ENCODE measurements at places on chromosomes 13 and 19.
A peak's percentile ranks its signal among the peaks of the same experiment; 100 is the strongest.

DNA sequence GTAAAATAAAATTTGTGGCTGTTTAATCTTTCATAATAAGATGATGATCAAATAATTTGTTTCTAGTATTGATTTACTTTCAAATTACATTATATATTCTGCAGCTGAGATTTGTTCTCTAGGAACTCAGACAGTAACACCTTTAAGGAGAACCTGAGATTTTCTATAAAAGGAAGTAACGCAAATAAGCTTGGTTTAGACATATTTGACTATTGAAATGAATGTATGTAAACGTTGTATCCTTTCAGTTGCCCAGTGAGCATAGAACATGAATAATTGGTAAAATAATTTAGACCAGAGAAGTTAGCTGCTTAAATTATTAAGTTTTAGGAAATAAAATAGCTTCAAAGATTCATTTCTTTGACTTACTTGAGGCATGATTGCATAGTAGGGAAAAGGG lies 3.1 kb downstream of the CDK8 start:
- no peak for DNase-seq

GRCh38 chr19:50412419-50412818 lies 6.3 kb upstream of the SPIB start:
- DNase-seq: no peak

- no peak for DNase-seq
These were observed 227.4 kb downstream of the TUBA3C start for GRCh38 chr13:18954254-18954653.

DNA sequence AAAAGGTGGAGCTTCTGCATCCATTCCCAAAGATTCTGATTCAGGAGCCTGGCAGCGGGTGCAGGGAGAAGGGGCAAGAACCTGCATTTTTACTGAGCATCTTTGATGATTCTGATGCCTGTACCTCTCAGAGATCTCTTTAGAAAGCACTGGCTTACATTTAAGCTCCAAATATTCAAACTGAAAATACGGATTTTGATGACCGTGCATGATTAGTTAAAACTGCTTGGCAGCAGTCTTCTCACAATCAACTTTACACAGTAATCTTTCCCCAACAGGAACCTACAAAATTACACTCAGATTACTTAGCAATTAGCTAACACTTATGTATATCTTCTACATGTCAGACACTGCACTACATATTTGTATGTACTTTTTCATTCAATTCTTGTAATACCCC lies 108.9 kb downstream of the DOCK9 start:
- DNase-seq: no peak

GRCh38 chr13:109652531-109652930 lies 133.9 kb downstream of the IRS2 start:
- peak; percentile 25 for DNase-seq

DNA sequence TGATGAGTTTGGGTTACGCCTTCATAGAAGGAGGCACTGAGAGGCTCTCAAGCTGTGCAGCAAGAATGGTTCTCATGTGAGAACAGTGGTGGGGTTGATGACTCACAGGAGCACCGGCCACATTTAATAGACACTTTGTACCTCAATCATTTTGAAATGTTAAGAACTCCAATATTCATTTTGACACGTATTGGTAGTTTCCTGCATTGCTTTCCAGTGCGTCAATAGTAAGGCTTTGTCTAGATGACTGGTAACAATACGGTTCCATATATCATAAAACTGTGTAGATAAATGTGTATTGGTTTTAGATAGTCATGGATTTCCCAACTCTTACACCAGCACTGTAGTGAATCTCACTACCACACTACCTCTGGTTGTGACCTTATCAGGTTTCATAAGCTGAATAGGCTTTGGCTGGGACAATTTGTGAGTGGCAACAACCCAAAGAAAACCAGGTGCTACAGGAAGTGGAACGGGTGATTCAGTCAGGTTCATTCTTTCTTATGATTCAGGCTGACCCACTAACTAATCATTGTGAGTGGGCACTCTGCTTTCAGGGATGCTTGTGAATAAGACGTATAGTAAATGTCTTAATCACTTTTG lies 362.6 kb downstream of the KLF5 start:
- peak; percentile 32 for DNase-seq

GRCh38 chr19:17522988-17523872 lies 11.8 kb downstream of the PGLS start:
- DNase-seq: no peak

DNA sequence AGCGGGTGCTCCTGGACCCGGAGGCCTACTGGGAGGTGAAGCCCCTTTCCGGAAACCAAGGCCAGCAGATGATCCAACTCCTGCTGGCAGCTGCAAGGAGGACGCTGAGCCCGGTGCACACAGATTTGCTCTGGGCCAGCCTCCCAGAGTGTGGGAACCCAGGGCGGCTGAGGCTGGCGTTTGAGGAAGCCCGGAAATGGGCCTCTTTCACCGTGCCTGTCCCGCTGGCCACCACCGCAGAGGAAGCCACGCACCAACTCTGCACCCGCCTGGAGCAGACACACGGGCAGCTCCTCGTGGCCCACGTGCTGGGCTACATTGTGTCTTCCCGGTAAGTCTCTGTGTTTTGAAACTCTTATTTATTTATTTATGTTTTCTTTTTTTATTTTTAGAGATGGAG lies 30.4 kb downstream of the NWD1 start:
- DNase-seq: no peak

DNA sequence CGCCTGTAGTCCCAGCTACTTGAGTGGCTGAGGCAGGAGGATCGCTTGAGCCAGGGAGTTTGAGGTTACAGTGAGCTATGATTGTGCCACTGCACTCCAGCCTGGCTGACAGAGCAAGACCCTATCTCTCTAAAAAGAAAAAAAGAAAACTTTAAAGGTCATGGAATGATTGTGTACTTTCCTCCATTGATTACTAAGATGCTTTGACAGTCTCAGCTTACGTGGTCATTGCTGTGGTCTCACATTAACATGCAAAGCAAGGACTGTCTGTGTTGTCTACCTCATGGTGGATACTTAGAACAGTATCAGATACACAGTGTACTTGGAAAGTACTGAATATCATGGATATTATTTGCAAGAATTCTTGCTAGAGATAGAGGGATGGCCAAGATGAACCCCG lies 14.0 kb upstream of the TNFSF14 start:
- DNase-seq: no peak
